ENCODE measurements at places on chromosomes 5 and 9.

DNA sequence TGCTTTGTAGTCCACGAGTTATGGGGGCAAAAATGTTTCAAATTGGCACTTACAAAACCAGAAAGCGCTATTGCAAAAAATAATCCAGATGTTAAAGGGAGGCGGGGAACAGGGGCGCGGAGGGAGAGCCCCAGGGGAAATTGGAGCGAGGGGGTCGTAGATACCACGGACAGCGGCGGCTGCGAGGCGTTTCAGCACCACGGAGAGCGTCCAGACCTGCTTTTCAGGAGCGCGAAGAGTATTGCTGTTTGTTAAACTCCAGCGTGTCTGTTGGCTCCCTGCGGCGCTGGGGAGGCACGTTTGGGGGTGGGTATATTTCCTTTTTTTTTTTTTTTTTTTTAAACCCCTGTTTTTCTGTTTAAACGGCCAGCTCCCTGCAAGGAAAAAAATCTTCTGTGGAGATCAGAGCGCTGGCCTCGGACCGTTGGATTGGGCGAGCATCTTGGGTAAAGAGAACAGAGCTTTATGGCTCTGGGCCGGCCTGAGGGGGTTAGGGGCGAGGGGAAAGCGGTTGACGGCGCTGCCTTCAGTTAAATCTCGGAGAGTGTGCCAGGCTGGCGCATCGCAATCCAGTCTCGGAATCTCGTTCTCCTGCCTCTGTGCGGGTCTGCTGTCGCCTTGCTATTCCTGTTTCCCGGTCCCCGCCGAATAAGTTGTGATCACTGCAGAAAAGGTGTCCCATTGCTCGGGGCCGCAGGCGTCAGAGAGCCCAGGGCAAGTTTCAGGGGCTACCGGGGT is at the start of gene GLRA1:
Gene GLRA1, minus strand, starts transcription at position 288 of the 738 bp plus-strand sequence. CDS start 302 bp downstream, outside the sequence.
- peak; percentile 61 for DNase-seq

GRCh38 chr9:108333530-108333983 is 522.2 kb downstream of the ACTL7B start:
- DNase-seq = no peak

DNA sequence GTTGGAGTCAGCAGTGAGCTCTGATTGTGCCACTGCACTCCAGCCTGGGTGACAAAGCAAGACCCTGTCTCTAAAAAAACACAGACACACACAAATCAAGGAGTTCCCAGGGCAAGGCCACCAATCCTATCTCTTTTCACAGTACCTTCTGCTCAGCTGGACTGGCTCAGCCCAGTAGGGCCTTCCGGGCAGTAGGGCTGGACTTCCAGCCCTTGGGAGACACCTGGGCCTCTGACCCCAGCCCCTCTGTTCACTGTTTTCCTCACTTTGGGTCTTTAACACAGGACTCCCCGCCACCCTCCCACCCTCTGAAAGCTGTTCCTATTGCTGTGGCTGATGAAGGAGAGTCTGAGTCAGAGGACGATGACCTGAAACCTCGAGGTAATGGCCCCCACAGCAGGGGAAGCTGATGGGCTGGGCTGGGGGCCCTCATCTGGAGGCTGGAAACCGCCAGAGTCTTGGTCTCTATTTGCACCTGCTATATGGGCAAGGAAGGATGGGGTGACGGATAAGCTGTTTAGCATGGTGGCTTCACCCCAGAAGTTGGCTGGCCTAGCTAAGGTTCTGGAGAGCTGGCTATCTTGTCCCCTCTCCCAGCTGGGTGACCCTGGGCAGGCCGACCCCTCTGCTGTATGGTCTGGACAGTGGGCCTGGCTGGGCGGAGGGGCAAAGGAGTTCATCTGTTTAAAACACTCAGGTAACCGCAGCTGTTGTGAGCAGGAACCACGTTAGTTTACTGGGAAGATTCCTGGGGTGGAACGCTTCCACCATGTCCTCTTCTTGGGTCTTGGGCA is 25.6 kb downstream of the USP20 start:
- no peak for DNase-seq

- DNase-seq = no peak
Measured at GRCh38 chr5:133531178-133531577, 81.2 kb downstream of the FSTL4 start.

DNA sequence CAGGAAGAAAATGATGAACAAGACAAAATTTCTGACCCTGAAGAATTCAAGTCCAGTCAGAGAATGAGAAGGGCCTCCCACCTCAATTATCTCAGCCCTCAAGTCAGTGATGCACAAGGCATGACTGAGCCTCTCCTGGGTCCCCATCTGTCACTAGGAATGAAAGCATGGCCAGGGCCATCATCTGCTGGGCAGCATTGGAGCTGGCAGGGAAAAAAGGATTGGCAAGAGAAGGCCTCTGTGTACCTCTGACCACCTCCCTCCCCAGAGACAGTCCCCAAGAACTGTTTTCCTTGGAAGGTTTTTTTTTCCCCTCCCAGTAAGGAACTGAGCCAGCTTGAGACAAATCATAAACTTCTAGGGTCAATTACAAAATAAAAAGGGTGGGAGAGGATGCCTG is 76.7 kb downstream of the KLHL3 start:
- no peak for DNase-seq

DNA sequence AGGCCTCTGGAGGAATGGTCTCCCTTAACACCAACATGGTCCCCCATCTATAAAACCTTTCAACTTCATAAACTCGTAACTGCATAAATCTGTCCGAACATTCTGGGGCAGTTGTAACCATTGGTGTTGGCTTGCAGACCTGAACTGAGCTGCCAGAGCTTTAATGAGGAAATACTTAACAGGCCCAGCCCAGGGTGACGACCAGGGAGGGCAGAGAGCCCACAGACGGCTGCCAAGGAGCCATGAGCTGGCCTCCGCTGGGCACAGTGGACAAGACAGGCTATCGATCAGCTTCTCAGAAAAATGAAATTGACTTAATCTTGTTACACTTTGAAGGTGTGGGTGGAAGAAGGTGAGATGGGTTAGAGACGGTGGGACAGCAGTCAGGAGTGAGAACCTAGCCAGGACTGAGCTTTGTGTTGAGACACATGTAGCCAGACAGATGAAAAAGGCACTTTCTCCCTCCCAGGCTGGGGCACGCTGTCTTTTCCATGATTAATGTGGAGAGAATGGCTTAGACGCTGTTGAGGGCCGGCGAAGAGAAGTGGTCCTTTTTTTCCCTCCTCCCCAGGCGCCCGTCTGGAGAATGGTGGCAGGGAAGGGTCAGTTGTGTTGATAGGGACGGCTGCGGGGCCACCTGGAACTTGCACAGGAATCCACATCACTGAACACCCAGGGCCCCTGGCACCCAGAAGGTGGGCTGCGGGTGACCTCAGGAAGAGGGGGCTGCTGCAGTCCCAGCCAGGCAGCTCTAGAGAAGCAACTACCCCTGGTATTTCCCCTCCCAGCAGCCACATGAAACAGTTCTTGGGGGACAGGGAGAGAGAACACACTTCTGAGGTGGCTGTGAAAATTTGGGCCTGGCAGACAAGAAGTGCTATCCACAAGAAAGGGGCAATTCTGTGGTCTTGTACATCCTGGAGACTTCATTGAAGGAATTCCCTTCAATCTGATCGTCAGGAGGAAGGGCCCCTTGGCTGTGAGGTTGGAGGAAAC is 27.3 kb upstream of the TCOF1 start:
- DNase-seq = no peak

DNA sequence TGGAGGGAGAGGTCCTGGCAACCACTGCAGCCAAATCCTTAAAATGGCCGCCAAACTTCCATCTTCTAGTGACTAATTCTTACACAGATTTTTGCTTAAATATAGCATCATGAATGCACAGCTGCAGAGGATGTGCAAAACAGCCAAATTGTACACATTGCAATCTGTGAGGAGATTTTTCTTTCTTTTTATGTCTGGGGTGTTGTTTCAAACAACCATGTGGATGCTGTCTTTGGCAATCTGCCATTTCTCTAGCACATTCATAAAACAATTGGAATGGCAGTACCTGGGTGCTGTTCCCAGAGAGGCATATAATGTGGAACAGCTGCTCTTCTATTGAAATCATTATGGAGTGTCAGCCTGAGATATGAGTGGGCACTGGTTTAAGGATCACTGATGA is 1082.9 kb upstream of the SEMA6A start:
- DNase-seq = no peak

DNA sequence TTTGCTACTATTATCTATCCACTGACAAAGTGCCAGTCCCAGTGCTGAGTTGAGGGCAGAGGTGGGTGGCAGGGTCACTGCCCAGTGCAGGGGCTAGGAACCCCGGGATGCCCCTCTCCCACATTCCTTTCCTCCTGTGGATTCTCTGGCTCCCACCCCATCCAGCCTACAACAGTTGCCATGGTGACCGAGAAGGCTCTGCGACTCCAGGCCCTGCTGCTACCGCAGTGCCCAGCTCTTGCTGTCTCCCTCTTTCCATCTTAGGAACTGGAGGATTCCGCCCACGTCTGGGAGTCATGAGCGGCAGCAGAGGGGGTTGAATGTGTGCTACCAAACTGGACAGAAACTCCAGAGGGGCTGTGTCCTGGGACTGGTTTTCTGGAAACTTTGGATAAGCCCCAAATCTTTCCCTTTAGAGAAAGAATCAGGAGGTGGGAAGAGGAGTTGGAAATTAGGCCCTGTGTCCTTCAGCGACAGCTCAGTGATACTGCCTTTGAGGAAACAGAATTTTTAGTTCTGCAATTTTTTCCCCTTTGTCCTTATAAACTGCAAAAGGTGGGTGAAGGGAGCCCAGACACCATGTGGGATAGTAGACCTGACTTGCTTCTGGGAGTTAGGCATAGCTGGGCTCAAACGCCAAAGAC is 20.7 kb upstream of the C5orf47 start:
- no peak for DNase-seq

GRCh38 chr9:101094686-101095085 is 66.2 kb downstream of the PLPPR1 start:
- DNase-seq = no peak

DNA sequence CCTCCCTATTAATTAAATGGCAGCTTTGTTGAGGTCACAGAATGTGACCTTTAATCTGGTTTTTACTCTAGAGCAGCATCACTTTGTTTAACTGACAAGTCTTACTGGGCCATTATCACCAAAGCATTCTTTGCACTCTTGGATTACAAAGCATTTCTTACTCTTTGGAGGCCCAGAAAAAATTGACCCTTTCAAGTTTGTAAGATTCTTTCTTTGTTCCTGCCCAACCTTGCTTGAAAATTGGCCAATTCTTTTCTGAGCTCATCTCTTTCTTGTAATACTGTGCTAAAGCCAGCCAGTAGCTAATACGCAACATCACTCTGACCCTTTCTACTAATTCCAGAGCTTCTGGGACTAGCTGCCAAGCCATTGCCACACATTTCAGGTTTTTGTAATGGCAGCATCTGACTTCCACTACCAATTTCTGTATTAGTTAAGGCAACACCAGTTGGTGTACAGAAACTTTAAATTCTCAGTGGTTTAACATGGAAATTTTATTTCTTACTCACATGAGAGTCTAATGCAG is 131.6 kb downstream of the PRDM6 start:
- no peak for DNase-seq

DNA sequence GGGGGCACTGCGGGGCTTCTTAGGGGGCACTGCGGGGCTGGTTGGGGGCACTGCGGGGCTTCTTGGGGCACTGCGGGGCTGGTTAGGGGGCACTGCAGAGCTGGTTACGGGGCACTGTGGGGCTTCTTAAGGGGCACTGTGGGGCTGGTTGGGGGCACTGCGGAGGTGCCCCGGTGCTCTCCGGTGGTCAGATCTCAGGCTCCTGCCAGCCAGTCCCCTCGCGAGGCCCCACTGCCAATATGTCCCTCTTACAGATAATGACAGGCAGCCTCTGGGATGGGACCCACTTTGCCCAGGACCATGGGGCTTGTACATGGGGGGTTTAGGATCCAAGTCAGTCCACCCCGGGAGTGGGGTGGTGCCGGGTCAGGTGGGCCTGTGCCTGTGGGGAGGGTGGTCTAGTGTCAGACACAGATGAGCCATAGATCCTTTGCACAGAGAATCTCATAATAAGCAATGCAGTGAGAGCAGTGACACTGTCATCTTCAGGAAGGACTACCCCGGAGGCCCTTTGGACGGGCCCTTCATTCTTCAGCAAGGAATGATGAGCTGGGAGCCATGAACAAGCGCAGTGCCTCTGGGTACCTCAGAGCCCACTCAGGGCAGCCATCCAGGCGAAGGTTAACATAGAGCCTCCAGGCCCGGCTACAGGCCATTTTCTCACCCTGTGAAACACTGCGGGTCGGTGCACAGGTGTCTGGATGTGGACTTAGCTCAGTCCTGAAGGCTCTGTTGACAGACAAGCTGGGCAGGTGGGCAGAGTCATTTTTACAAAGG is 38.2 kb downstream of the COL5A1 start:
- no peak for DNase-seq

DNA sequence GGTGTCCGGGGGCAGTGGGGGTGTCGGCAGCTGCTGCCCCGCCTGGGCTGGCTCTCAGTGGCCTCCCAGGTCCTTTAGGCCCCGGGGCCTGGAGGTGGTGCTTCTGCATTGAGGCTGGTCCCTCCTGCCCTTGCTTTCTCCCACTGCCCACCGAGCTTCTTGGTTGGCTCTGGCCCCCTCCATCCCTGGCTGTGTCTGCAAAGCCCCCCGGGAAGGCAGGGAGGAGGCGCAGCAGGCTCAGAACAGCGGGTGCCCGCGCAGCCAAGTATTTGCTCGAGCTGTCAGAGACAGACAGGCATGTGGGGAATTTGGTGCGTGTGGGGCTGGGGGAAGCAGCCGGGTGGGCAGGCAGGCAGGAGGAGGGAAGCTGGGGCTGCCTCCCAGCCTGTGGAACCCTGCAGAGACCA is 11.5 kb downstream of the CXXC5 start:
- no peak for DNase-seq

GRCh38 chr5:31469886-31470285 is 62.0 kb downstream of the DROSHA start:
- no peak for DNase-seq

DNA sequence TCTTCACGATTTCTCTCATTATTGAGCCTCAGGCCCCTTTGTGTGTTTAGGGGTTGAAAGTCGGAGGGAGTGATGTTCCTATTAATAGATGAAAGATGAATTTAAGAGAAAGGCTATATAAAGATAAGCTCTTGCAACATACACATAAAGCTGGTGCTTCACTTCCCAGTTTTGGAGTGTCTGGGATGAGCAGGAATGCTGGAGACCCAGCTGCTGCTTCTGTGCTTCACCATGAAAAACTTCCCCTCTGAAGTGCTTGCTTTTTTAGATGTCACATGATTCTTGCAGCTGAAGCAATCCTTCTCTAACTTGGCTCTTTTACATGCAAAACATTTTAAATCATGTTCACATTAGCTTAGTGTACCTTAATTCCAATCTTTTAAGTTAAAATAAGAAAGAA is 19.7 kb upstream of the SNCAIP start:
- DNase-seq = no peak

- DNase-seq = no peak
Measured at GRCh38 chr9:27503623-27504022, 20.5 kb upstream of the IFNK start.

Data from stimulated activated CD4-positive, alpha-beta T cell treated with anti-CD3 and anti-CD28 coated beads, Interleukin-2, amount 100 ng/mL, for 24 hours (primary cell).